Hematopoietic multipotent progenitor cell treated with erythropoietin and hydrocortisone succinate and interleukin-3 and kit ligand, for 15 days (in vitro differentiated cells): ENCODE measurements at places on chromosomes 13 and 19.

DNA sequence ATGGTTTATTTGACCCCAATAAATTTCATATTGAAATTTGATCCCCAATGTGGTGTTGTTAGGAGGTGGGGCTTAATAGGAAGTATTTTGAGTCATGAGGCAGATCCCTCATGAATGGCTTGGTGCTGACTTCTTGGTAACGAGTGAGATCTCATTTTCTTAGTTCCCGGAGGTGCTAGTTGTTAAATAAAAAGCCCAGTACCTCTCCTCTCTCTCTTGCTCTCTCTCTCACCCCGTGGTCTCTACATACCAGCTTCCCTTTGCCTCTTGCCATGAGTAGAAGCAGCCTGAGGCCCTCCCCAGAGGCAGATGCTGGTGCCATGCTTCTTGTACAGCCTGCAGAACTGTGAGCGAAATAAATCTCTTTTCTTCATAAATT, 39.4 kb upstream of the KATNAL1 start:
- no peak for DNase-seq

GRCh38 chr19:7850000-7850813, 20.2 kb downstream of the EVI5L start:
- no peak for DNase-seq

GRCh38 chr13:49652355-49653305, 24.3 kb downstream of the ARL11 start:
- DNase-seq: peak; percentile 36

GRCh38 chr13:95505265-95505664, 47.3 kb upstream of the CLDN10 start:
- no peak for DNase-seq

DNA sequence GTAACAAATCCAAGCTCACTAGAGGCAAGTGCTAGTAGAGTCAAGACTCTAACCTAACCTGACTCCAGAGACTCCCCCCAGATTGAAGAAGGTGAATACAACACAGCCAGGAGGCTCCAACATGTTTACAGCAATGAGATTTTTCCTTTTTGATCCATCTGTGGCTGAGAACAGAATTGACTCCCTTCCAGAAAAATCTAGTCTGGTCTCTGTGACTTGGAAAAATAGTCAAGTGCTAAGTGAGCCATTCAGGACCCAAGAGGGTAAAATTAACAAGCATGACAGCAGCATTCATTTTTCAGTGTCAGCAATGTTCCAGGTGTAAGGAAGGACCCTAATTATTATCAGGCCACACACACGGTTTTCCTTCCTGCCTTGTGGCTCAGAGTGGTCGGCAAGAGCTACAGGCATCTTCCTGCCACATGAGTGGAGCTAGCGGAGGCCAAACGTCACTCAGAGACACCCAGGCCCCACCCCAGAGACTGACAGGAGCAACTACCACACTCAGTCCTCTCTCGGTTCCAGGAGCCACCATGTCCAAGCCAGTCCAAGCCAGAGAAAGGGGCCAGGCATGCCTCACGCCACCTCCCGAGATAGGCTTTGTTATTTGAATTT, 395.1 kb downstream of the FOXO1 start:
- no peak for DNase-seq

DNA sequence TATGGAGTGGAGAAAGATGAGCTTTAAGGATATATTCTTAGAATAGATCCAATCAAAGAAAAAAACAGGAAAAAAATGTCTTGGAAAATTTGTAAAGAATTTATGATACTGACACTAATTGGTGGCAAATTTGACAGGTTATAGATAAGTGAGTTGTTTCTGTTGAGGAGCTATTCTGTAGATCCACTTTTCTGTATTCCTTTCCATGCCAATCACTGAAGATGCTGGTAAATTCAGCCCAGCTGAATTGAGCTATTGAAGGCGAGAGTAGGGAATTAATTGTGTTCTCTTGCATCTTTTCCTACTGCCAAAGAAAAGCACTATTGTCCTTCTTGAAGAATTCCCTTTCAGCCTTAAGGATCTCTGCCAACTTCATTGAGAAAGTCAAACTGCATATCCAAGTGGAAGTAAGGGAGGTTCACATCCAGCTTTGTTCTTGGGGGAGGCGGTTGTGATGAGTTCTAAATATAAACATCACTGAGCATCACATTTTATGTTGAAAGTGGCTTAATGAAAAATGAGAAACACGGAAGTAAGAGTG, 113.1 kb downstream of the PCDH9 start:
- no peak for DNase-seq

DNA sequence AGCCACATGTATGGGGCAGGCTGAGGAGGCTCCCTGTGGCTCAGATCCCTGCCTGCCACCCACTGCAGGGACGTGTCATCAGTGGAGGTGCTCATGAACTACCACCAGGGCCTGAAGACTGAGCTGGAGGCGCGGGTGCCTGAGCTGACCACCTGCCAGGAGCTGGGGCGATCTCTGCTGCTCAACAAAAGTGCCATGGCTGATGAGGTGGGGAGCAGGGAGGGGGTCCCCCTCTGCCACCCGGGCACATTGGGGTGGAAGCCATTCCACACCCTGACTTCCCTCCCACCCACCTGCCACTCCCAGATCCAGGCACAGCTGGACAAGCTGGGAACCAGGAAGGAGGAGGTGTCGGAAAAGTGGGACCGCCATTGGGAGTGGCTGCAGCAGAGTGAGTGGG, 11.3 kb upstream of the SHKBP1 start:
- no peak for DNase-seq

DNA sequence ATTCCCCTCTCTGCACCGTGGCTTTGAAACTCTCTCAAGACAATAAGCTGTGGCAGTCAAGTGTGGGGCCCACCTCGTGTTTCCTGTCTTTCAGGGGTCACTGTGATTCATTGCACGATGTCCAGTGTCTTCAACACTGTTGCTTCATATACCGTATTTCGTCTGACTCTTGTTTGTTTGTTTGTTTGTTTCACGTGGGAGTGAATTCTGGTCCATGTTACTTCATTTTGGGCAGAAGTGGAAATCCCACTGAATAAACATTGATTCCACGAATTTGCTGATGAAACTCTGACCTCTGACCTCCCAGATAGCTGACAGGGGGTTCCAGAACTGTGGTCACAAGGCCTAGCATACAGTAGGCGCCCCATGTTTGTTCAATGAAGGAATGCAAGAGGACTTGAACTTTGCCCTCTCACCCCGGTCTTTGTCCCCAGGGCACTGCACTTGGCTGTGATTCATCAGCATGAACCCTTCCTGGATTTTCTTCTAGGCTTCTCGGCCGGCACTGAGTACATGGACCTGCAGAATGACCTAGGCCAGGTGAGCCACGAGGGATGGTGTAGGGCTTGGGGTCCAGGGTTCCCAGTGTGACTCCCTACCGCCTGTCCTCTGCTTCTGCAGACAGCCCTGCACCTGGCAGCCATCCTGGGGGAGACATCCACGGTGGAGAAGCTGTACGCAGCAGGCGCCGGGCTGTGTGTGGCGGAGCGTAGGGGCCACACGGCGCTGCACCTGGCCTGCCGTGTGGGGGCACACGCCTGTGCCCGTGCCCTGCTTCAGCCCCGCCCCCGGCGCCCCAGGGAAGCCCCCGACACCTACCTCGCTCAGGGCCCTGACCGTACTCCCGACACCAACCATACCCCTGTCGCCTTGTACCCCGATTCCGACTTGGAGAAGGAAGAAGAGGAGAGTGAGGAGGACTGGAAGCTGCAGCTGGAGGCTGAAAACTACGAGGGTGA, 5.1 kb downstream of the NFKBIB start:
- DNase-seq: no peak

GRCh38 chr19:31231237-31231636, 118.0 kb downstream of the TSHZ3 start:
- DNase-seq: no peak

DNA sequence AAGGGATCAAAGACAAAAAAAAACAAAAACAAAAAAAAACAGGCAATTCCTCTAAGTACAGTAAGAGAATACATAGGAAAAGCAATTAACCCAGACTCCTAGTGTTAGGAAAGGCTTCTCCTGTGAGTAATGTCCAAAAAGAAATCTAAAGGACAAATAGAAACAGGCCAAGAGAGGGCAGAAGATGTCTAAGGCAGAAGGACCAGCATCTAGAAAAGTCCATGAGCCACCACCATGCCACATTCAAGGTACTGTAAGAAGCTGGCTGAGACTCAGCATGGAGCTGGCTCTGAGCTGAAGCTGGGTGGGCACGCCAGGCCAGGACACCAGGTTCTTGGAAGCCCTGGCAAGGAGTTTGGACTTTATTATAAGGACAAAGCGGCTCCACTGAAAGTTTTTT, 118.1 kb upstream of the FRY start:
- no peak for DNase-seq

DNA sequence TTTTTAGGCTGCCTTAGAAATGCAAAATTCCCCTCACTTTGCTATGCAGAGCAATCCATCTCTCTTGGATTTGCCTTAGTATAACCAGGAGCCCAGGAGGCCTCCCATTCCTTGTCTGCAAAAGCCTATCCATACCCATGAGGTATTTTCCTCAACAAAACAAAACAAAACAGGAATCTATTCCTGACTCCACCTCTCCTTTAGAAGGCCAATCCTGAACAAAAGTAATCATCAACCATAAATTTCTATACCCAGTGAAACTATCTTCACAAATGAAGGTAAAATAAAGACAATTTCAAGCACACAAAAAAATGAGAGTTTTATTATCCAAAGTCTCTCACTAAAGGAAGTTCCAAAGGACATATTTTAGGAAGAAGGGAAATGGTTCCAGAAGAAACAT, 365.7 kb downstream of the KCNRG start:
- no peak for DNase-seq

GRCh38 chr19:58581227-58582141, 8.3 kb upstream of the MZF1 start:
- DNase-seq: peak; percentile 89
